Central memory CD8-positive, alpha-beta T cell (primary cell): ENCODE measurements at places on chromosomes 7 and 10.

DNA sequence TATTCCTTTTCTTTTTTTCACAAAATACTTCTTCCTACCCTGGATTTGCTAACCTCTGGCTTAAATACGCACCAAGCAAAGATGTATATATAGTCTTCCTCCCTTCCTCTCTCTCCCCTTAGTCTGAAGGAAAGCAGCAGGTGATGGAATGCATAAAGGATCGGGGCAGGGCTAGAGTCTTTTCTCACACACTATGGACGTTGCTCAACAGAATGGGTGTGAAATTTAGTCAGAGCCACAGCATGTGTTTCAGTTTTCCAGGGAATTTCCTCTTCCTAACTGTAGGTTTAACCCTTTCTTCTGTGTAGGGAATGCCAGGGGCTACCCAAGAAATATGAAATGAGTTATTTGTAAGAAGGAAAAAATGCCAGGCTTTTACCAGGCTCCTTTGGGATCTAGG lies 71.4 kb upstream of the NFKB2 start:
- DNase-seq, result no peak

DNA sequence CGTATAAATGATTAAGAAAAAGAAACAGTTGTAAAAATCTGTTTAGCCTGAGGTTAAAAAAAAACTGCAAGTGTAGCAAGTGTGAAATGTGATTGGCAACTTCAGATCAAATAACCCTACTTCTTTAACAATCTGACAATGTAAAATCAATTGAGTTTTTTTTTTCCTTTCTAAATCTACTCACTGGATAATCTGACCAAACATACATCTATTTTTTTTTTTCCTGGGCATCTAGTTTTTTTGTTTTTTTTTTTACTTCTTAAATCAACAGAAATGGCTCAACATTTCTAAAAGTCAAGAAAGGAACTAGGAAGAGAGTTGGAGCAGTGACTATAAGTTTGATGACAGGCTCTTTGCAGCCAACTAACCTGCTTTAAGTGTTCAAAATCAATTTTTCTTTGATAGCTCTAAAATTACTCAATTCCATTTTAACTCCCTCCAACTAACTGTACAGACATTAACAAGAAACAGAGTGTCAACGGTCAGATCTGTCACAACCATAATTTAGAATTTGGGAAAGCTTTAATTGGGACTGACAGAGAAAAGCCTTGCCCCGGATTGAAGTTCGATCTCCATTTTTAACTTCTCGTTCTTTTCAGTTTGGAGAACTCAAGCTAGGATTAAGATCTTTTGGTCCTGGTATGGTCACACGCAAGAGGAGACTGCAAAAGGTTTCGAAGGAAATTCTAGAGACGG lies 1.2 kb downstream of the ARL3 start:
- DNase-seq, result no peak

- no peak for DNase-seq
Measured at GRCh38 chr7:21850531-21851285, 95.0 kb downstream of the CDCA7L start.

- DNase-seq, result no peak
Measured at GRCh38 chr10:98295401-98295811, 27.4 kb upstream of the LOXL4 start.

GRCh38 chr10:71534568-71535194 lies 138.0 kb downstream of the CDH23 start:
- DNase-seq, result no peak

- DNase-seq, result no peak
Measured at GRCh38 chr7:105935250-105935649, 27.8 kb upstream of the CDHR3 start.

- no peak for DNase-seq
Measured at GRCh38 chr7:139775829-139776266, 1.9 kb downstream of the HIPK2 start.
